ENCODE measurements at places on chromosomes 1 and 21.

- no peak for DNase-seq
These were observed 48.6 kb downstream of the MDM4 start for GRCh38 chr1:204564835-204565234.

DNA sequence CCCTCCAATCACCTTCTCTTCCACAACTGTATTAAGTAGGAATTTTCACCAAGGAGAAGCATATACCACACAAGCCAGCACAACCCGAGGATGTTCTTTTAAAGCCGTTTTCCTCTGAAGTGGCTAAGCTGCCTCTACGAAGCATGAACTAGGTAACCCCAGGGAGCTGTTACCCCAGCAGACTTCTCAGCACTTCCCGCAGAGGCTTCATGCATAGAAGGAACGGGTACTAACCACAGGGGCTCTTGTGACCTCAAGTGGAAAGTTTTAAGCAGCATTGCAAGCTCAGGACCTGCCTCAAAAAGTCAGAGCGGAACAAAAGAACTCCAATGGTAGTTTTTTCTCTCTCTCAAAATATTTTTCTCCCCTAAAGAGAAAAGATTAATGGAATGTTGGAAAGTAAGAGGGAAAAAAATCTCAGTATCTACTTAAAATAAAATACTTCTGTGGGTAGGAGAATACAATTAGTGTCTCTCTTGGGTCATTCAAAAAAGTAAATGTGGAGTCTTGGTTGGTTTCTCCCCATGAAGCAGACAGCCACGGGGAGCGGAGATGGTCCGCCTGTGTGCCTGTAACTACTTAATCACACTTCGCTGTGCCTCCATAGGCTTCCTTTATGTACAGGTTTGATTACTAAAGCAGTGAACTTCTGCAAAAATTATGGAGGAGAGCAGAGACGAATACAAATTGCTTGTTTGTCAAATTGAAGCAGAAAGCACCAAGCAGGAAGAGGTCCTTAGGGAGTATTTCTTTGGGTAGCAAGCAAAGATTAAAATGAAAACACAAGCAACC is 40.9 kb downstream of the STX6 start:
- DNase-seq = no peak

DNA sequence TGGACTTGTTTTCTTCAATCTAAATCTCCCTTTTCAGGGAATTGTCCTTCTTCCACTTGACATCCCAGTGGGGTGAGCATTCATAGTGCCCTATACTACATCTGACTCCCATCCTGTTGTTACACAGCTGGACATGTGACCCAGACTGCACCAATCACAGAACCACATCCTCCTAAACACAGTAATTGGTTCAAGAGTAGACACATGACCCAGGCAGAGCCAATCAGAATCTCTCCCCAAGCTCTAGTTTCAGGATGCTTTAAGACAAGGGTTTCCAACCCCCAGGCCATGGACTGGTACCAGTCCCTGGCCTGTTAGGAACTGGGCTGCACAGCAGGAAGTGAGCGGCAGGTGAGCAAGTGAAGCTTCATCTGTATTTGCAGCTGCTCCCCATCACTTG is 5.6 kb upstream of the DDOST start:
- peak; percentile 14 for DNase-seq

DNA sequence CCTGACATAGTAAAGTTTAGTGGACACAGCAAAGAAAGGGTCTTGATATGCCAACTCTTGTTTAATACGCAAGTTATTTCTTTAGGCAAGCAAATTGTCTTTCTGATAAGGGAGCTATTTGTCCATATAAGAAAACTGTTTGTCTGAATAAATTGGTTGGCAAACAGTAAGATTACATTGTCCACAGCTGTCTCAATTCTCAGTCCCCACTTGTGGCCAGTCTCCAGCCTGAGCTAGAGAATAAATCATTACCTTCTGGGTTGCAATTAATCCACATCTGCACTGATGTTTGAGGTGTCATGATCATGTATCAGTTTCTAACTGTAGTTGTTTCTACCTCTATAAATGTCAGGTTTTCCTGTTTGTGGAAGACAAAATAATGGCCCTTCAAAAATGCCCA is 60.0 kb upstream of the TNR start:
- no peak for DNase-seq

DNA sequence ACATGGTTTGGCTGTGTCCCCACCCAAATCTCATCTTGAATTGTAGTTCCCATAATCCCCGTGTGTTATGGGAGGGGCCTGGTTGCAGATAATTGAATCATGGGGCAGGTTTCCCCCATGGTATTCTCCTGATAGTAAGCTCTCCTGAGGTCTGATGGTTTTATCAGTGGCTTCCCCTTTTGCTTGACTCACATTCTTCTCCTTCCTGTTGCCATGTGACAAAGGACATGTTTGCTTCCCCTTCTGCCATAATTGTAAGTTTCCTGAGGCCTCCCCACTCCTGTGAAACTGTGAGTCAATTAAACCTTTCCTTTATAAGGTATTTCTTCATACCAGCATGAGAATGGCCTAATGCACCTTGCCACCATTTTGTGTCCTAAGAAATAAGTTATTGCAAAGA is 415.0 kb downstream of the COL11A1 start:
- no peak for DNase-seq

- no peak for DNase-seq
These were observed 307.0 kb downstream of the SETD4 start for GRCh38 chr21:35753308-35753707.

GRCh38 chr1:17437260-17437579 is 2.3 kb downstream of the RCC2 start:
- no peak for DNase-seq

GRCh38 chr1:193525411-193525810 is 339.0 kb upstream of the B3GALT2 start:
- no peak for DNase-seq
